ENCODE measurements at places on chromosomes 2 and 18. TPM values are rescaled to one million over a fixed set of nuclear protein-coding genes. Genes with fewer than 3 reads are reported as not detected.

CEBPZOS gene
- total RNA-seq: 30.8 TPM

CAPN13 gene
- total RNA-seq: 1.9 TPM

ONECUT2 gene
- 1.0 TPM for total RNA-seq

AOX1 gene
- 54.9 TPM for total RNA-seq

PAX8 gene
- total RNA-seq: 2.6 TPM

FBXO15 gene
- total RNA-seq: 2.8 TPM

- no peak overlapping the region for H3K4me3 ChIP-seq
- H3K4me1 ChIP-seq: no peaks in the 10 kb centered on the region
- no peaks in the 10 kb centered on the region for H3K36me3 ChIP-seq
- no peak for DNase-seq
- H3K27ac ChIP-seq: no peak overlapping the region
Observed at GRCh38 chr2:237053066-237053465, 32.6 kb upstream of the COPS8 start.

DNA sequence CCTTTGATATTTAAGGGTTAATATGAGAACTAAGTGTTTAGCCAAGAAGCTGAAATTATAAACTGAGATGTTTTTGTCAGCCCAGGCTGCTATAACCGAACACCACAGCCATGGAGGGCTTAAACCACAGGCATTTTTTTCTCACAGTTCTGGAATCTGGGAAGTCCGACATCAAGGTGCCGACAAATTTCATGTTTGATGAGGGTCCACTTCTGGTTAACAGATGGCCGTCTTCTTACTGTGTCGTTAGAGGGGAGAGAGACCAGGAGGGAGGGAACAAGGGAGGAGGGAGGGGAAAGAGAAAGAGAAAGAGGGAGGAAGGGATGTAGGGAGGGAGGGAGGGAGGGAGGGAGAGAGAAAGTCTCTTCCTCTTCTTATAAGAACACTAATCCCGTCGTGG lies 6.5 kb upstream of the CNDP2 start:
- no peak for DNase-seq
- no peak overlapping the region for H3K27ac ChIP-seq
- H3K4me3 ChIP-seq: no peak overlapping the region
- peaks cover 13% of the 10 kb centered on the region for H3K27me3 ChIP-seq
- no peaks in the 10 kb centered on the region for H3K4me1 ChIP-seq

- no peaks in the 10 kb centered on the region for H3K36me3 ChIP-seq
- no peak overlapping the region for H3K27ac ChIP-seq
- no peaks in the 10 kb centered on the region for H3K4me1 ChIP-seq
- DNase-seq: no peak
- H3K4me3 ChIP-seq: no peak overlapping the region
Observed at GRCh38 chr2:230267059-230267458, 41.5 kb downstream of the SP140 start.

GRCh38 chr2:46177461-46178089 lies 119.6 kb upstream of the EPAS1 start:
- no peaks in the 10 kb centered on the region for H3K36me3 ChIP-seq
- H3K4me1 ChIP-seq: peaks cover 15% of the 10 kb centered on the region
- H3K27me3 ChIP-seq: no peaks in the 10 kb centered on the region
- no peak overlapping the region for H3K4me3 ChIP-seq

- H3K4me1 ChIP-seq: 0 out of 2 replicates have a peak, but pooled peaks cover 8% of the 10 kb centered on the region
- no peak overlapping the region for H3K4me3 ChIP-seq
- DNase-seq: no peak
- H3K36me3 ChIP-seq: no peaks in the 10 kb centered on the region
Observed at GRCh38 chr2:122341007-122341406, 585.6 kb downstream of the TSN start.

- DNase-seq: no peak
- H3K36me3 ChIP-seq: peaks cover 1% of the 10 kb centered on the region
- H3K4me1 ChIP-seq: peaks cover 5% of the 10 kb centered on the region
- H3K27me3 ChIP-seq: no peaks in the 10 kb centered on the region
- H3K27ac ChIP-seq: no peak overlapping the region
- H3K4me3 ChIP-seq: no peak overlapping the region
Observed at GRCh38 chr18:23433360-23433759, 19.7 kb upstream of the RIOK3 start.

DNA sequence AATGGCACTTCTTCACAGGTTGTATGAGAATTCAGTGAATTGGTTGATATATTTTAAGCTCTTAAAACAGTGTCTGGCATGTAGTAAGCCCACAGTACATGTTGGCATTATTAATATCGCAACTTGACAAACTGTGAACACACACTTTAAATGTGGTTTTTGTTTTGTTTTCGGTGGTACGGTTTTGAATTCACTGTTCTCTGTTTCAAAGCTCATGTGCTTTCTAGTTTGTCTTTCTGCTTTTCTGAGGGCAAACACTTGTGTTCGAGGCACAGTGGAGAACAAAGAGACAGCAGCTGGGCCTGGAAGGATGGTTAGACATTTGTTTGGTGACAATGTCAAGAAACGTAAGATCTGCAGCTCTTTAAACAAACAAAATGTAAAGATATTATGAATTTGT lies 276.5 kb upstream of the MC4R start:
- H3K27me3 ChIP-seq: peaks cover 8% of the 10 kb centered on the region
- H3K4me1 ChIP-seq: no peaks in the 10 kb centered on the region
- no peak overlapping the region for H3K27ac ChIP-seq
- H3K4me3 ChIP-seq: no peak overlapping the region
- H3K36me3 ChIP-seq: no peaks in the 10 kb centered on the region

DNA sequence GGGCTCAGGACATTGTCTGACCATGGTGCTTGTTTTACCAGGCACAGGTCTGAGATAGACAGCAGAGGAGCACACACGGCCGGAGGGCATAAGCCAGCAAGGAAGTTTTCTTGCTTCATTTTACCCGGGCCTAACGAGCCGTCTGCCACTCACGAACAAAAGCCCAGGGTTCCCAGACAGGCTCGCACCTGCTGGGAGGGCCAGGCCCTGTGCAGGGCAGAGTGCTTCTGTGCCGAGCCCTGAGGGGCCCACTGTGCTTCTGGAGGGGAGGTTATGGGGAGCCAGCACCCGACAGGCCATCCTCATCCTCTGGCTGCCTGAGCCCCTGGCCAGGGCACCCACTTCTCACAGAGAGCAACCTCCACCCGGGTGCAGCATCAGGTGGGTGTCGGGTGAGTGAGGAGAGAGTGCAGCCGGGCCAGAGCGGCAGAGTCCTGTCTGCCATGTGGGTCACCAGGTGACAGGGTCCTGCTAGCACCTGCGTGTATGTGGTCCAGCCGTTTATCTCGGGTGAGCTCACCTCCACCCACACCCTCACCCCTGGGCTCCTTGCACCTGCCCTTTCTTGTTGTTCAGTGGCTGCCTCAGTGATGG lies 297.9 kb downstream of the NDUFA10 start:
- no peak overlapping the region for H3K4me3 ChIP-seq
- H3K36me3 ChIP-seq: no peaks in the 10 kb centered on the region
- H3K27me3 ChIP-seq: peaks cover 38% of the 10 kb centered on the region

GRCh38 chr2:163044114-163044513 lies 205.5 kb upstream of the KCNH7 start:
- H3K4me3 ChIP-seq: no peak overlapping the region
- peaks cover 18% of the 10 kb centered on the region for H3K27me3 ChIP-seq
- H3K4me1 ChIP-seq: no peaks in the 10 kb centered on the region
- DNase-seq: peak; percentile 15
- no peak overlapping the region for H3K27ac ChIP-seq

- H3K27ac ChIP-seq: peak overlapping the region; percentile 90
- H3K4me1 ChIP-seq: peaks cover 22% of the 10 kb centered on the region
- H3K27me3 ChIP-seq: no peaks in the 10 kb centered on the region
- DNase-seq: no peak
Observed at GRCh38 chr2:223043164-223043941, 8.6 kb upstream of the KCNE4 start.

GRCh38 chr18:63271881-63272299 lies 47.7 kb downstream of the BCL2 start:
- no peak overlapping the region for H3K4me3 ChIP-seq
- H3K27me3 ChIP-seq: peaks cover 10% of the 10 kb centered on the region
- no peak for DNase-seq
- no peaks in the 10 kb centered on the region for H3K36me3 ChIP-seq
- H3K27ac ChIP-seq: no peak overlapping the region

- no peaks in the 10 kb centered on the region for H3K27me3 ChIP-seq
- H3K36me3 ChIP-seq: no peaks in the 10 kb centered on the region
- H3K4me3 ChIP-seq: no peak overlapping the region
- no peaks in the 10 kb centered on the region for H3K4me1 ChIP-seq
Observed at GRCh38 chr2:116706396-116706795, 1108.1 kb upstream of the DDX18 start.

- H3K4me3 ChIP-seq: no peak overlapping the region
- H3K27ac ChIP-seq: no peak overlapping the region
- H3K36me3 ChIP-seq: no peaks in the 10 kb centered on the region
- no peaks in the 10 kb centered on the region for H3K4me1 ChIP-seq
Observed at GRCh38 chr2:126510960-126511359, 145.0 kb upstream of the GYPC start.

- no peak for DNase-seq
- H3K4me3 ChIP-seq: no peak overlapping the region
- H3K27ac ChIP-seq: no peak overlapping the region
- no peaks in the 10 kb centered on the region for H3K36me3 ChIP-seq
- no peaks in the 10 kb centered on the region for H3K27me3 ChIP-seq
- peaks cover 15% of the 10 kb centered on the region for H3K4me1 ChIP-seq
Observed at GRCh38 chr2:29010946-29011345, 29.8 kb downstream of the TOGARAM2 start.
